ENCODE measurements at places on chromosomes 3 and 15. TPM values are rescaled to one million over a fixed set of nuclear protein-coding genes. Genes with fewer than 3 reads are reported as not detected.

GDPGP1 gene
- total RNA-seq = 3.0 TPM

DNA sequence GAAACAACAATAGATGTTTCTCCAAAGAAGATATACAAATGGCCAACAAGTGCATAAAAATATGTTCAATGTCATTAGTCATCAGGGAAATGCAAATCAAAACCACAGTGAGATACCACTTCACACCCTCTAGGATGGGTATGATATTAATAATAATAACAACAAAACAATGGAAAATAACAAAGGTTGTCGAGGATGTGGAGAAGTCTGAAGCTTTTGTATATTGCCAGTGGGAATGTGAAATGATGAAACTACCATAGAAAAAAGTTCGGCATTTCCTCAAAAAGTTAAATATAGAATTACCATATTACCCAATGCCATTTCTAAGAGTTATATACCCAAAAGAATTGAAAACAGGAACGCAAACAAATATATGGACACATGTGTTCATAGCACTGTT, 10.8 kb downstream of the BHLHE40 start:
- no peak for DNase-seq

DNA sequence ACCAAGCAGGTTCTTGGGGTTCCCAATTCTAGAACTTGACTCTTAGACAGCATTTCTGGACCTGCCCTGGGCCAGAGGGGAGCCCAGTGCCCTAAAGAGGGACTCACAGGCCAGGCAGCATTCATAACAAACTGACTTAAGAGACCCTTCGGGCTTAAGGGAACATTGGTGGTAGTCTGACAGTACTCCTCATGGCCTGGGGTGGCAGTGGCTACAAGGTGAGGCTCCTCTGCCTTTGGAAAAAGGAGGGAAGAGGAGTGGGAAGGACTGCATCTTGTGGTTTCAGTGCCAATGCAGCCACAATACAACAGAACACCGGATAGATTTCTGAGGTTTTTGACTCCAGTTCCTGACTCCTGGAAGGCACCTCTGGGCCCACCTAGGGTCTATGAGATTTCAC, 172.2 kb upstream of the STRIT1 start:
- no peak for DNase-seq

- no peak for DNase-seq
Observed at GRCh38 chr3:87595798-87596197, 319.4 kb upstream of the POU1F1 start.

ASB14 gene
- total RNA-seq = not detected

IGSF11 gene
- 0.87 TPM for total RNA-seq

UROC1 gene
- total RNA-seq = not detected

- DNase-seq = no peak
Observed at GRCh38 chr15:68787609-68788263, 33.0 kb downstream of the ANP32A start.

DNA sequence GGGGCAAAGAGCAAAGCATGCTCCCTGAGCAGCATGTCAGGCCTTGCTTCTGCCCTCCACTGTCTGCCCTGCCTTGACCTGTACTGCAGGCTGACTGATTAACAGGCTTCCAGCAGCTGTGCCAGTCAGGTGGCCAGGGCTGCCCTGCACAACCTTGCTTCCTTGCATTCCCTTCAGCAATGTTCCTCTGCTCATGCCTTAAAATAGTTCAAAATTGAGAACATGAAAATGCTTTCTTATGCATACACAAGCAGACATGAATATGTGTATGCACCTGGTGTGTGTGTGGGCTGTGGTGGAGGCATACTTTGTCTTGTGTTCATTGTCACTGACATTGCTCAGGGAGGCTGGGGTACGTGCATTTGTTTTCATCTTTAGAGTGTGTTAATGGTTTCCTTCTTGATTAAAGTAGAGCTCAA, 1.2 kb upstream of the SLC22A13 start:
- no peak for DNase-seq

PLA2G4E gene
- total RNA-seq = not detected

ANKRD34C gene
- not detected for total RNA-seq

GRCh38 chr15:85704720-85705429, 89.8 kb downstream of the KLHL25 start:
- DNase-seq = no peak

- DNase-seq = no peak
Observed at GRCh38 chr3:187725653-187726370, 19.5 kb downstream of the BCL6 start.

- no peak for DNase-seq
Observed at GRCh38 chr15:74535388-74536084, 5.5 kb upstream of the ARID3B start.

DNA sequence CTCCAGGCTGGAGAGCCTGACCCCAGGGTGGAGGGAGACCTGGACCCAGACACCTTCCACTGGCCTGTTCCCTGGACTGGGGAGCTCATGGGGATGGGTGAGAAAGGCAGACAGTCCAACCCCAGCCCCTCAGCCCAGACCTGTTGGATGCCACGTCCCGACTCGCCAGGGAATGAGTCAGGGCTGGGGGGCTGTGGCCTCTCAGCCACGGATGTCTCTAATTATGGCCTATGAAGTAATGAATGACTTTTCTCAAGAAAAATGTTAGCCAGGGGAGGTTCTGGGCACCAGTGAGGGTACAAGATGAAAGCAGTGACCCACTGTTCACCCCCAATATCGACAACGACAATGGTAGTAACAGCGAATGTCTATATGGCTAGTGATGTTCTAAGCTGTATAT, 107.0 kb upstream of the RPL32 start:
- no peak for DNase-seq

- no peak for DNase-seq
Observed at GRCh38 chr3:74287557-74287956, 326.9 kb downstream of the CNTN3 start.

- no peak for DNase-seq
Observed at GRCh38 chr3:15523660-15524417, 2.3 kb upstream of the COLQ start.

DNA sequence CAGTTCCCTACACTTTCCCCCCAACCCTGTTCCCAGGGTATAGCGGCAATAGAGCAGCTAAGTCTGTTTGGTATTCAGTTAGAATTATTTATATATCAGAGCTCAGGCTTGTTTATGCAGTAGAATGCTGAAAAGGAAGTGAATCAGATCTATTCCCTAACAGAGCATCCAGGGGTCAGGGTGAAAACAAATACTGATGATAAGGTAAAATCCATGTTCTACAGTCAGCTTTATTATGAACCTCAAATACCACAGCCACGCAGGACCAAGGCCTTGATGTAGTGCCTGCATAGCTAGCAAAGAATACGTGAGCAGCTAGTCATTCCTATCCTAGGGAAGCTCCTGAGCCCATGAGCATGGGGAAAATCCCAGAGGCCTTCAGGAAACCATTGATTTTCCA, 229.7 kb upstream of the ICE2 start:
- DNase-seq = no peak

DNA sequence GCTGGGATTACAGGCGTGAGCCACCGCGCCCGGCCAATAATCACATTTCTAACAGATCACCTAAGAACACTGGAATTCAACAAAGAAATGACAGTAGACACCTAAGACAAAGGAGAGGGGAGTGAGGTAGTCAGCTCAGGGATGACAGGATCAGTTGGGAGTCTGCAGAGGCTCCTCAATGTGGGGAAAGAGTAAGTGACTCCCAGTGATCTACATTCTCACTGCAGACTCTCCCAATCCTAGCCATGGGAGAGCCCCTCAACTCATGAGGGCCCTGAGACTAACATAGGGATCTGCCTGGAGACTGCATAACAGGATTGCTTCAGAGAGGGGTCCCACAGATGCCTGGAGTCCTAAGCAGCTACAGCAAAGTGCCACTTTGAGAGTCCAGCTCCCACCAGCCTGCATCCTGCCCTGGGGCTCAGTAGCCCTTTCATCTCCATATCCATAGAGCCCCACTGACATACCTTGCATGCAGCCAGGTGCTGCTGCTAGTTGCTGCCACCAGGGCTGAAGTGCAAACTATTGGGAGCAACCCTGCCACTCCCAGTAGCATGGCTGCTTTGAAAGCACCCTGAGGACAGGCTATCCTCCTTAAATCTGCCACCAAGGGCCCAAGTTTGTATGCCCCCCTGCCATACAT, 21.8 kb upstream of the PFN2 start:
- DNase-seq = no peak

- no peak for DNase-seq
Observed at GRCh38 chr15:60155661-60156060, 151.6 kb downstream of the FOXB1 start.

MESP1 gene
- total RNA-seq = 4.7 TPM

DNA sequence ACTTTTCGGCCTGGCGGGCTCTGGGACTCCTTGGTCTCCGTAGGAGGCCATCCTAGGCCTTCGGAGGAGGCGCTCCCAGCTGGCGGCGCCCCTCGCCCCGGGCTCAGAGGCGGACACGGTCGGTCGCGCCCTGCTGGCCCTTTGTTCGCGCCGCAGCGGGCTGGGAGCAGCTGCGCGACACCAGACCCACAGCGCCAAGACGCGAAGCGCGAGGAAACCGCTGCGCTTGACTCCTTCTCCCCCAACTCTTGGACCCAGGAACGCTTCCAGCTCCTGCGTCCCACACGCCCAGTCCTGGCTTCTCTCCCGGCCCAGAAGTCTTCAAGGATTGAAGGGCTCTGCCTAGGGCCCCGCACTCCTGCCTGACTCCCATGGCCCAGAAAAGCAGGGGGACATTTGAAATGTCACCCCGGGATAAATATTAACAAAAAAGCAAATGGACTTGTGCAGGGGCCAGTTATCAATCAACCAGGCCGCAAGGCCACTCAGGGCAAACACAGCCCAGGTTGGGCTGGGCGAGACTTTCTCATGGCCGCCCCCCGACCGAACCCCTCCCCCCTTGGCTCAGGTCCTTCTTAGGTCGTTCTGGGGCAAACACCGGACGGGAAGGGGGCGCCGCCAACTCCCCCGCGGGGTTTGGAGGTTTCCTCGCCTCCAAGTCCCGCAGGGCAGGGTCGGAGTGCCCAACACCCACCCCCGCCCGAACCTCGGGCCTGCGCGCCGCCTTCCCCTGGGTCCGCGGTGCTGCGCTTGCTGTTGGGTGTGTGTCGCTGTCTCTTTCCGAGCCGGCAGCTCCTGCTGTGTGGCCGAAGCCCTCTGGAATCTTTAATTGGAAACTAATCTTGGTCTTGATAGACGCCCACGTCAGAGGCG, 5.1 kb downstream of the ONECUT1 start:
- no peak for DNase-seq

GORASP1 gene
- 26.8 TPM for total RNA-seq

GRCh38 chr15:73867956-73868355, 5.4 kb upstream of the TBC1D21 start:
- no peak for DNase-seq

- DNase-seq = peak; percentile 9
Observed at GRCh38 chr3:79052054-79052681, 715.6 kb downstream of the ROBO1 start.

ANKUB1 gene
- not detected for total RNA-seq

- DNase-seq = no peak
Observed at GRCh38 chr3:18111796-18112232, 313.3 kb downstream of the SATB1 start.

FBXW12 gene
- total RNA-seq = not detected

DNA sequence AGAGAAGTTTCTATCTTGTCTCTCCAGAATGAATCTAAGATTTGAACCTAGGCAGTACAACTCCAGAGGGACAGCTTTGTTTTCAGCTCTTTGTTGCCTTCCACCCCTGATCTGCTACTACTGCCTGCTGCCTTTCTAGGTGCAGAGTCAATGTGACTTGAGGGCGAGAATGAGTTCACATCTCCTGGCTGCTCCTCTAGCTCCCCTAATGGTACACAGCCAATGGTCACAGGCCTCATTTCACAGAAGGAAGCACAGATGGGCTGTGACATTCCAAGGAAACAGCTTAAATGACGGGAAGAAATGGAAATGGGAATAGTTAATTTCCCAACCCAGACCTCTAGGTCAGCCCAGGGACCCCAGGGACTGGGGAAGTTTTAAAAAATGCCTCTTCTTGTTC, 32.4 kb downstream of the FAM43A start:
- no peak for DNase-seq

- no peak for DNase-seq
Observed at GRCh38 chr3:78221796-78222195, 1181.9 kb downstream of the ROBO2 start.

MOBP gene
- not detected for total RNA-seq

IL5RA gene
- not detected for total RNA-seq

CTXND1 gene
- total RNA-seq = not detected

- no peak for DNase-seq
Observed at GRCh38 chr15:38212729-38213351, 39.8 kb upstream of the SPRED1 start.

DNA sequence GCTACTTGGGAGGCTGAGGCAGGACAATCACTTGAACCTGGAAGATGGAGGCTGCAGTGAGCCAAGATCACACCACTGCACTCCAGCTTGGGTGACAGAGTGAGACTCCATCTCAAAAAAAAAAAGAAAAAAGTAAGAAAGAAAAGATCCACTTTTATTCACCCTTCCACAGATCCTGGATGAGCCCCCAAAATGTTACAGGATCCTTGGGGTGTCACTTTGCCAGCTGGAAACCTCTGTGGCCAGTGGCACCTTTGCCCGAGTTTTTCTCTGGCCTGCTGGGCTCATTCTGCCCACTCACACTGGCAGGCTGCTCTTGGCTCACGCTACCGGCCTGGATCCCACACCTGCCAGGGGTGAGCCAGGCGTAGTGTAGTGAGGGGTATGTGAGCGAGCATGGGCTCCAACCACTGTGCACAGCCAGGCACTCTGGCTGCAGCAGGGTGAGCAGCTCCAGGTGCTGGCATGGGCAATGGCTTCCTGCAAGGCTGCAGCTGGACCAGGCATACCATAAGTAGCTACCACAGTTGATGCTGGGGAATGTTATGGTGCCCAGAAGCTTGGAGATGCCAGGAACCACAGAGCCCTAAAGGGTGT, 57.8 kb upstream of the C15orf39 start:
- DNase-seq = peak; percentile 41

- DNase-seq = no peak
Observed at GRCh38 chr3:188690064-188690463, 481.7 kb upstream of the TPRG1 start.

GRCh38 chr15:59609730-59610712, 1.6 kb upstream of the GCNT3 start:
- no peak for DNase-seq

Measured in Caki2 (cell line).